NCI-H1417 treated with DMSO at 0.1 percent for 48 hours (cell line): ENCODE measurements at places on chromosomes 12 and 14.
A peak's percentile ranks its signal among the peaks of the same experiment; 100 is the strongest.

DNA sequence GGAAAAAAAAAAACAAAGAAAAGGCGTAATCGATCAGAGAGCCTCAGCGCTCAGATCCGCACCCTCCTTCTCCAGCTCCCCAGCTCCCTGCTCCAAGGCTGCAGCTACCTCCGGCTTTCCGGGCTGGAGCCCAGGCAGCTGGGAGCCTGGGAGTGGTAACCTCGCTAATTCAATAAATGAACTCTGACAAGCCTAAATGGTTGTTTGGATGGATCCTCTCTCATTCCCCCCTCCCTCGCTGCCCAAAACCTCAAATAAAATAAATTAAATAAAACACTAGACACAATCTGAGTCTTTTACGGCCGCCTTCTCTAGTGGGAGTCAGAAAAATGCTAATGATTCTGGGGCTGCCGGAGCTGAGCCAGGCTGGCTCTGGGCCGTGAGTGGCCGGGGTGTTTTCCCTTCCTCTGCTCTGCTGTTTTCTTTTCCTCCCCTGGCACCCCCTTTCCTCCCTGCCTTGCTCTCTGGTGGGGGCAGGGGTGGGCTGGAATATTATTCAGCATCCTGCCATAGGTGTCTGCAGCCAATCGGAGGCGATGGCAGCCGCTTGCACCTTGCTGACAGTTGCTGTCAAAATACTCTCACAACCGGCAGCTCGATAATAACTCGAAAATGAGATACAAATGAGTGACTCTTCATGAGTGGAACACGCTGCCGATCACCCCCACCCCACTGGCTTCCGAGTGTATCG is 76.1 kb downstream of the RBM19 start:
- no peak for DNase-seq

DNA sequence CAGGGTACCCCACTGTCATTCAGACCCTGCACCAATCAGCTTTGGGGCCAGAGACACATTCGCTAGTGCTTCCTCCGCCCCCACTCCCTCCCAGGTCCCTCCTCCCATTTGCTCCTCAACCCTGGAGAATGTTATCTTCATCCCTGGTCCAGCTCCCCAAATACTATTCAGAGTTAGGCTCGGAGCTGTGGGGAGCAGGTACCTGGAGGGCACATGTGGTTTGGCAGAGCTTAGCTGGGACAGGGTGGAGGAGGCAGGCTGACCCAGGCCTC is 19.5 kb downstream of the VSX2 start:
- DNase-seq: no peak

- peak; percentile 39 for DNase-seq
Observed at GRCh38 chr14:32939254-32940065, 781 bp downstream of the NPAS3 start.

- no peak for DNase-seq
Observed at GRCh38 chr14:65483647-65484046, 71.1 kb downstream of the FUT8 start.

DNA sequence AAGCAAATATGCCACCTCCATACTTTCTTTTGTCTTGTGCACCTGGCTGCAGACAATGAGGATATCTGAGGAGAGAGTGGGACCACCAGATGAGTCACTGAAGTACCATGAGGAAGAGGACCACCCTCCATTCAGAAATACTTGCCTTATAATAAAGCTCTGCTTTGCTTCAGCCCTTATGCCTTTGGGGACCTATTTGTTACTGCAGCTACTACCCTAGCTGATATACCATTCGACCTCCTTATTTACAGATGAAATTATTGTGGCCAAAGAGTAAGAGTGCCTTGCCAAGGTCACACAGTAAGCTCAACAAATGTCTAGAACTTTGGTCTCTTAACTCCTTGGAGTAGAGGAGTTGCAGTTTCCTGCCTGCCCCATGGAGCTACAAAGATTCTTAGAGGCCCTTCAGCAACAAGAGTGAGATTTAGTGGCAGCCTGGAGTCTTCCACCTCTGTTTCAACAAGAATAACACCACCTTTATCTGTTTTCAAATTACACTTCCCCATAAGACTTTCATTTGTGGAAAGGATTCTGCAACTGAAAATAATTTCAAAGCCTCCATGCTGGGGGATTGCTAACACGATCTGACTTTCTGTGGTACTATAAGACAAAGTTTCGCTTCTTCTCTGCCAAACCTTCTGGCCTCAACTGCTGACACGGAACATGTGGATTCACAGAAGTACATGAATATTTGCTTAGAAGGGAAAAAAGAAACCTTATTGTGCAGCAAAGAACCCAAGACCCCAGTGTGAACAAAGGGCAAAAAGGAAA is 3.6 kb downstream of the CMKLR1 start:
- no peak for DNase-seq

- DNase-seq: no peak
Observed at GRCh38 chr14:69004731-69005431, 25.8 kb upstream of the ACTN1 start.

- DNase-seq: no peak
Observed at GRCh38 chr14:99148861-99149610, 123.0 kb downstream of the BCL11B start.

DNA sequence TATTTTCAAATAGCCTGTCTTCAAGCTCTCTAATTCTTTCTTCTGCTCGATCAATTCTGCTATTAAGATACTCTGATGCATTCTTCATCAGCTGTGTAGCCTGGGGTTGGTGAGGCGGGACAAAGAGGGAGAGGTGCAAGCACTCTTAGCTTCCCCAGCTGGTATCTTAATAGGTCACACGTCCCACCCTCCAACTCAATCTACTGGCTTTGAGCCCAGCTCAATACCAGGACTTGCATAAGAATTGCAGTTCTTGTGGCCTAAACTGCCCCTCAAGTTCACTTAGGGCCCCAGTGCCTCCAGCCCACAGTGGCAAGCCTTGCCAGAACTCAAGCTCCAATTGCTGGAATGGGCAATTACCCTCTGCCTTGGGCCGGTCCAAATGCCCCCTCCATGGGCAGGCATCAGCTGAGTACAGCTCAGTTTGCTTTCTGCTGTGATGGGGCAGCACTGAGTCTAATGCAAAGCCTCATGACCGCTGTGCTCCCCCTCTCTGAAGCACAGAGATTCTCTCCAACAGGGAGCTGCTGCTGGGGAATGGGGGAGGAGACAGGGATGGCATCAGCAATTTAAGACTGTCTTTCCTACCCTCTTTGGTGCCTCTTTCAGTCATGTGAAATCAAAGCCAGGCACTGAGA is 5.6 kb upstream of the SPATA7 start:
- no peak for DNase-seq

DNA sequence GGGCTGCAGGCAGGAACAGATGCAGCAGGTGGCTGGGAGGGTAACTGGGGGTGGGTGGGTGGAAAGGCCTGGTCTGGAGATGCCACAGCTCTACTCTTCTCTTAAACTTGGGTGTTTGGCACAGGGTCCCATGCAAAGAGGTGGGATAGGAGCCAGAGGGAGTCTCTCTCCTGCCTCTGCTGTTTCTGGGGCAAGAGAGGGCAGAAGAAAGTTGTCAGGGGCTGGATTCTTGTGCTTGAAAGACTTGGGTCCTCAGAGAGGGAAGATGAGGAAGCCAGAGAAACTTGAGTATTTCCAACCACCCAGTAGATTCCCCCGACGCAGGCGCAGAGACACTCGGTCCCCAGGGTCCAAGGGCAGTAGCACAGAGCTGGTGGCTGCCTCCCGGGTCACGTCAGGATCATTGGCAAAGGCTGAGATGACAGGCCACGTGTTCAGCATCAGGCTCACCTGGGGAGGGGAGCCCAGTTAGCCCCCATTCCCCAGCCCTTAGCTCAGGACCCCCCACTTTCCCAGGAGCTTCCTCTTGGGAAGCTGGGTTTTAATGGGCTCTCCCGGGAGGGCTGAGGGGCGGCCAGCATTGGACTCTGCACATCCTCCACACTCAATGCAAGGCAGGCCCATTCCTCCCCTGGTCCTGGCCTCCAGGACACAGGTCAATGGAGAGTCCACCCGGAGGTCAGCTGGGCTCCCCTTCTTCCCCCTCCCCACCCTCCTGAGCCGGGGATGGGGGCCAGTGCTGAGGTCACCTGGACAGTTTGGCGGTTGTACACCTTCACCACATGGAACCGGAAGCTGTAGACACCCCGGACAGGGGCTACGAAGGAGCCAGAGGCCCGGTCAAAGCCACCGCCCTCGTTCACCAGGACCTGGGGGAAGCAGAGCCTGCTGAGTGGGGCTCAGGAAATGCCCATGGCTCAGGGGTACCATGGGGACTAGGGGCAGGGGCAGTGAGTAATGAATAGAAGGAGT is 1.6 kb downstream of the CBLN3 start:
- no peak for DNase-seq

- DNase-seq: no peak
Observed at GRCh38 chr12:105954951-105955931, 183.5 kb downstream of the NUAK1 start.

DNA sequence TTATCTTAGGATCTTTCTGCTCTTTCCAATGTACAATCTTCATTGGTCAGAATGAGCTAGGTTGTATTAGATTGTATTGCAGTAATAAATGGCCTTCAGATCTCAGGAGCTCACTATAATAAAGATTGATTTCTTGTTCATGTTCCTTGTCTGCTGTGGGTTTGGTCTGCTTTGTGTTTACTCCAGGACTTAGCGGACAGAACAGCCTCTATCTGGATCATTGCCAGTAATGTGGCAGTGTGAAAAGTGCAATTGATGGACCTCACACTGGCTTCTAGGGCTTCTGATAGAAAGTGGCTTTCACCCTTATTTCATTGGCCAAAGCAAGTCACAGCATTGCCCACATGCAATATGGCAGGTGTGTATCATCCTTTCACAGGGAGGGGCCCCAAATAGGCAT is 81.2 kb downstream of the BTG1 start:
- peak; percentile 41 for DNase-seq

DNA sequence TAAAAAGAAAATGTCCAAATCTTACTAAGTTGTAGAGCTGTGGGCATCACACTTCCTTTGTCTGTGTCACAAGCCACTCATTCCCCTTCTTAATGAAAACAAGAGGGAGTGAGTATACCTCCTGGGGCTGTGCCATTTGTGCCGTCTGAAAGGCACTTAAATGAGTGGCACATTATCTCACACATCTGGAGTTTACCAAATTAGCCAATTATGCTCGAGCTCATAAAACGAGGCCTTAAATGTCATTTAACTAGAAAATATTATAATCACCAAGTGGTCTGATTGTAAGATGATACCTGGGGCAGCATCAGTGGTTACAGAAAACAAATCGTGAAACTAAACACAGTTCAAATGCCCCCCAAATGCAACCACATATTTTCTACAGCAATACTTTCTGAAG is 146.1 kb downstream of the PAX9 start:
- peak; percentile 64 for DNase-seq

DNA sequence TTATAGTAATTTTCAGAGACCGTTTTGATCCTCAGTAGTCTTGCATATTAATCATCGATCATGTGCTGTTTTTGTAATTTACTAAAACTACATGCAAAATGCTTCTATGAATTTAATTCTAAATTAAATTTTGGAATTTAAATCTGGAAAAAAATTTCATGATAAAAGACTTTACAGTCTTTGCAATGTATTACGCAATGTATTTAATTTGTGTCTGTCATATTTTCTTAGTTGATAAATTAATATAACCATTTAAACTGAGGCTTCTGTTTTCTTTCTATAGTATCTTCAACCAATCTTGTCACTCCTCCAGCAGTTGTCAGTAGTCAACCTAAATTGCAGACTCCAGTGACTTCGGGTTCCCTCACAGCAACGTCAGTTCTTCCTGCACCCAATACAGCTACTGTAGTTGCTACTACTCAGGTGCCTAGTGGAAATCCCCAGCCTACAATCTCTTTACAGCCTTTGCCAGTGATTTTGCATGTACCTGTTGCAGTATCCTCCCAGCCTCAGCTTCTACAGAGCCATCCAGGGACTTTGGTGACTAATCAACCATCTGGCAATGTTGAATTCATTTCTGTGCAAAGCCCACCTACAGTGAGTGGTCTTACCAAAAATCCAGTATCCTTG is 94.8 kb downstream of the ATF7IP start:
- DNase-seq: no peak

- DNase-seq: no peak
Observed at GRCh38 chr12:78555802-78556201, 308.8 kb upstream of the SYT1 start.

- no peak for DNase-seq
Observed at GRCh38 chr12:39412210-39412609, 30.7 kb downstream of the KIF21A start.

DNA sequence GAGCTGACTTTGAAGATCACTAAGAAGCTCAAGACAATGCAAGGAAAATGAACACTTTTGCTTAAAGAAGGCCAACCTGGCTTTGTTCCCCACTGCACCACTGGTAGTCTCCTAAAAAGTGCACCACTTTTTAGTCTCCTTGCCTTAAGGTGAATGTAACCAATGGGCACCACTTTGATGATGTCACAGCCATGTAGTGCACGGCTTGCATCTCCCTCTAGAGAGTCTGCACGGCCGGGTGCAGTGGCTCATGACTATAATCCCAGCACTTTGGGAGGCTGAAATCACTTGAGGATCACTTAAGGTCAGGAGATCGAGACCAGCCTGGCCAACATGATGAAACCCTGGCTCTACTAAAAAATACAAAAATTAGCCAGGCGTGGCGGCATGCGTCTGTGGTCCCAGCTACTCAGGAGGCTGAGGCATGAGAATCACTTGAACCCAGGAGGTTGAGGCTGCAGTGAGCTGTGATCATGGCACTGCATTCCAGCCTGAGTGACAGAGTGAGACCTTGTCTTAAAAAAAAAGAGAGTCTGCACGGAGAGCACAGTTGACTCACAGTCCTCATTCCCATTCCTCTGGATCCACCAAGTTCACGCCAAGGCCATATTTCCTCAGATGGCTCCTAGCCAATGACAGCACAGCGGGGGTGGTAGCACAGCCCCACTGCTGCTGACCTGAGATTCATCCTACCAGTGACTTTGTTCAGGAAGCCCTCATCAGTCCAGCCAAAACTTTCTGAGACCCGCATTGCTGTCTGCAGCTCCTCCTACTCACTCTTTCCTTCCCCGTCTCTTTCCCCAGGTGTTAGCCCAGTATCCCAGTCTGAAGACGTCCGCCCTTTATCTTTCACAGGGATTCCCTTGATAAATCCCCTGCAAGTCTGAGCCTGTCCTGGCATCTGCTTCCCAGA is 16.5 kb upstream of the IFT81 start:
- no peak for DNase-seq

- DNase-seq: no peak
Observed at GRCh38 chr14:93037351-93037750, 78.4 kb downstream of the ITPK1 start.

GRCh38 chr12:88816201-88816600 is 235.9 kb upstream of the KITLG start:
- no peak for DNase-seq

DNA sequence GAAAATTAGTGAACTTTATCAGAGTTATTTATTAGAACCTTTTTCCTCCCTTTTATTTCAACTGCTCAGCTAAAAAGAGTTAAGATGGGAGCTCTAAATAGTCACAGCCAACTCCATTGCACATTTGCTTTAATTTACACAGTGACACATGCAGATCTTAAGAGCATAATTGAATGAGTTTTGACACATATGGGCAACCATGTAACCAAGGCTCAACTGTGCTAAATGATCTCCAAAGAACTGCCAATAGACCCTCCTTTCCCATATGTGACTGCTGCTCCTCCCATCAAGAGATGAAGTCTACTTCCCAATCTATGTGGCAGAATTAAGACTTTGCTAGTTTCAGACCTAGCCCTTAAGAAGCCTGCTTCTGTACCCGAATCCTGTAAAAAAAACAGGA is 960.0 kb downstream of the BCL11B start:
- no peak for DNase-seq
